Head of caudate nucleus (tissue), 42 donors: ENCODE measurements at places on chromosomes 11 and 22.

DNA sequence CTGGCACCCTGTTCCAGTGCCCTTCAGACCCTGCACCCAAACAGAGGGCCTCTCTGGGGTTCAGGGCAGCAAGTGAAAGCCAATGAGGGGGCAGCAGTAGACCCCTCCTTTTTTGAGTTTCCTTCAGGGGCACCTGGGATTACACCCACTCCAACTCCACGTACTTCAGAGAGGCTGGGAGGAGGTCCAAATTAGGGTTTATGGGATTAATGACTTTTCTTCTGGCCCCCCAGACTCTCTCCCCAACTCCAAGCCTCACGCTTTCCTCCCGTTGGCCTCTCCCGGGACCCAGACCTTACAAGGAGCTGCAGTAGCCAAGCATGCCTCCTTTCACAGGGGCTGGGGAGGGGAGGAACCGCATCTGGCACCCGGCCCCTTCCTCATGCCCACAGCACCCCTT, 101.7 kb downstream of the NECTIN1 start:
- DNase-seq, result no peak

GRCh38 chr11:62726156-62726914, 922 bp downstream of the HNRNPUL2 start:
- DNase-seq, result no peak

GRCh38 chr11:19714387-19715363, 2.0 kb downstream of the NAV2 start:
- peak; percentile 66 for DNase-seq

DNA sequence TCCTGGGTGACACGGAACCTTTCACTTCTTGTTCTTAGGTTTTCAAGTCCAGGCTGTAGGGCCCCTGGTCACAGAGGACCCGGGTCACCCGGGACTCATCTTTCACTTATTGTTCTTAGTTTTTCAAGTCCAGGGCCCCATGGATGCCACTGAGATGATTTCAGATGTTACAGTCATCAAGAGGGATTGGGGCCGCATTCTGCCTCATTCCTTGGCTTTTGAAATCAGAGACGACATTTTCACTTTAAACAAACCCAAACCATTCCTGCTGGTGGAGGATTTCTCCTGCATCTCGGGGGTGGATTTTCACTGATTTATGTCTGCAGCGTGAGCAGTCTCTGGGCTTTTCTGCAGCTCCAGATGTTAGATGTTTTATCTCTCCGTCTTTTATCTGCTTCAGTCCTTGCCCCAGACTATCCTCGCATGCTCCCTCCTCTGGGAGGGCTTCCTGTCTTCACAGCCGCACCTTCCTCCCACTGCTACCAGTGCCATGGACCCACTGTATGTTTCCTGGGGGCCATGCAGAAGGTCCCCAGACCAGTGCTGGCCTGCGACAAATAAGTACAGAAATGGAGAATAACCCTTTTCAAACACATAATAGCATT, 27.4 kb downstream of the FBLN1 start:
- DNase-seq, result no peak

- DNase-seq, result no peak
Measured at GRCh38 chr11:62025487-62026105, 58.2 kb upstream of the FTH1 start.

- peak; percentile 35 for DNase-seq
Measured at GRCh38 chr11:116563028-116563711, 209.6 kb downstream of the BUD13 start.

DNA sequence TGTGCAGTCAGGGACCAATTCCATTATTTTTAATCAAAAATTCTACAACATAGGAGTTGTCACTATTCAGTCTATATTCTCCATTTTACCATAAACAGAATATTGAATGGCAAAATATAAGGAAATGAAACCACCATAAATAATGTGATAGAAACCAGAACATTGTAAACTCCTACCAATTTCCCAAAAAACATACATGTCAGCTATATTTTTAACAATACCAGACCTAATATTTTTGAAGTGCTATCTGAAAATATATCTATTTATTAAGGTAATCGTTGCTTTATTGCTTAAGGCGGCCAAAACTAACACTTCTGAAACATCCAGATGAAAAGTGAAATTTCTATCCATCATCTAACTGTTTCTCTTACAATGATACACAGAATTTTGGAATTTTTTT, 123.0 kb upstream of the C11orf58 start:
- DNase-seq, result no peak

- no peak for DNase-seq
Measured at GRCh38 chr11:107301878-107302277, 155.7 kb downstream of the CWF19L2 start.

DNA sequence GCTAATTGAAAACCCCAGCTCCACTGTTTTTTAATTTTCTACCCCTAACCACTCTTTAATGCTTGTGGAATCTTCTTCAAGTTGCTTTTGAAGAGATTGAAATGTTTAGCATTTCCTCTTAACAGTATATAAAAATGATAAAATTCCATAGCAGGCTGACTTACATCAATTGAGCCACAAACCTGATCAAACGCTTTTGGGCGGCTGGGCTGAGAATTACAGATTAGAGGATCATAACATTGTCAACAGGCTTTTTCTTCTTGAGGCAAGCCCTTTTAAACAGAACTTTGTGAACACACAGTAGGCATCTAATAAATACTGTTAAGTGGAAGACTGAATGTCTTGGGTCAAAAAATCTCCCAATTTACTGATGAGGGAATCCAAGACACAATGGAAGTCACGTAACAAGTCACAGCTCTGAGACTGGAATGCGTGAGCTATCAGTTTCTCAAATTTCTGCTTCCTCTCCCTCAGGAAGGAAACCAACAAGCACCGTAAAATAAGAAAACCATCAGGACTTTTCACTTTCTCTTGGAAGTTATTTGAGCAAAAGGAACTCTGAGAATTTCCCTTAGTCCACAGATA, 50.0 kb upstream of the CCDC89 start:
- DNase-seq, result no peak

GRCh38 chr11:86101941-86102407, 33.1 kb upstream of the PICALM start:
- no peak for DNase-seq

GRCh38 chr22:36510966-36511881, 4.4 kb upstream of the FOXRED2 start:
- DNase-seq, result peak; percentile 63

DNA sequence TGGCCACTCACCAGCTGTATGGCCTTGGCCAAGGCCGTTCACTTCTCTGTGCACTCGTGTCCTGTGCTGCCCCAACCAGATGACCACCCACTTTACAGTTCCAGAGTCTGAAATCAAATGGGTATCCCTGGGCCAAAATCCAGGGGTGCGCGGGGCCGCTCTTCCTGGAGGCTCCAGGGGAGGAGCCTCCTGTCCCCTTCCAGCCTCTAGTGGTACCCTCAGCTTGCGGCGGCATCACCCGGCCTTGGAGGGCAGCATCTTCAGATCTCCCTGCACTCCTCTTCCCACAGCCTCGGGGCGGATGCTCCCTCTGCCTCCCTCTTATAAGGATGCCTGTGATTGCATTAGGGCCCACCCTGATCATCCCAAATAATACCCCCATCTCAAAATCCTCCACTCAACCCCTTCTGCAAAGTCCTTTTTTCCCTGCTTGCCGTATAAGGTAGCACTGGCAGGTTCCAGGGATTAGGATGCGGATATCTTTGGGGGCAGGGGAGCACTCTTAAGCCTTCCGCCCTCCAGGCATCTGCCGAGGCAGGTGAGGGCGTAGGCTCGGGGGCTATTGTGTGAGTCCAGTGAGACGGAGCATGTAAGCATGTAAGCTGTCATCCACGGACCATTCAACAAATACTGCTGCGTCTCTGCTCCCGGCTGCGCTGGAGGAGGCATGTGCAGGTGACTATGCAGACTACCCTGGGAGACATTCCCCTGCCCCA, 24.4 kb upstream of the SHISAL1 start:
- no peak for DNase-seq

- no peak for DNase-seq
Measured at GRCh38 chr11:114148013-114148382, 88.5 kb downstream of the ZBTB16 start.

DNA sequence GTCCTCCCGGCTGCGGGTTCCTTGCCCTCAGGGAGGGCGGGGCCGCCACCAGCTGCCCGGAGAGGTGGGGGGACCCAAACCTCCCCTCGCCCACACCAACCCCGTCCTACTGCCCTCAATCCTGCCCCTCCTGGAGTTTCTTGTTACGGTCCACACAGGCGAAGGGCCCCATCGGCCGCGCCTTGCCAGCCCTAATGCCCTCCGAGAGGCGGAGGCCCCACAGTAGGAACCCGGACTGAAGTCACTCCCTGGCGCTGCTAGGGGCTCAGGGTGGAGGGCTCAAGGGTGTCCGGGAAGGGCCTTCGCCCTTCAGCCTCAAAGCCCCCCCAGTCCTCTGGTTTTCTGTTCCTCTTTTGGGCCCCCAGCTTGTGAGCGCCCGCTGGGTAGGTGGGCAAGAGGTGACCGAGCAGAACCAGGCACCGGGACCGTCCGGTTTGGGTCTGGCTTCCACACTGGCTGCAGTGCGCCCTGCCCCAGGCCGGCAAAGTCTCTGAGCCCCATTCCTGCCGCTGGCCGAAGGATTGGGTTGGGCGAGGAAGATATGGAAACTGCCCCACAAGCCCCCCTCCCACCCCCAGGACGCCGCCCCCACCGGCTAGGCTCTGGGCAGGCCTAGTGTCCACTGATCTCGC, 24.5 kb downstream of the DUSP8 start:
- no peak for DNase-seq
